Endothelial cell of umbilical vein (primary cell): ENCODE measurements at places on chromosomes 2 and 18. TPM values are rescaled to one million over a fixed set of nuclear protein-coding genes. Genes with fewer than 3 reads are reported as not detected.

DNA sequence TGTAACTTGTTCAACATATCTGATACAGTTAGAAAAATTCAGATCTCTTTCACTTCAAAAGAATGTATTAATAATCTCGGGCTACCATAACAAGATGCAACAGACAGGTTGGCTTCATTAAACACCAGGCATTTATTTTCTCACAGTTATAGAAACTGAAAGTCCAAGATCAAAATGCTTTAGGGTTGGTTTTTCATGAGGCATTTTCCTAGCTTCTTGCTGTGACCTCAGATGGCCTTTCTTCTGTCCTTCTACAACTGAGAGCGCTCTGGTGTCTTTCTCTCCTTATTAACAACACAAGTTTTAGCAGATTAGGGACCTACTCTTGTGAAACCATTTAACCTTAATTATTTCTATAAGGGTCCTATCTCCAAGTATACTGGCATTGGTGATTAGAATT, 452.5 kb downstream of the ZNF804A start:
- H3K27ac ChIP-seq = no peak overlapping the region
- H3K27me3 ChIP-seq = no peaks in the 10 kb centered on the region
- no peaks in the 10 kb centered on the region for H3K36me3 ChIP-seq
- DNase-seq = no peak
- H3K4me1 ChIP-seq = no peaks in the 10 kb centered on the region
- H3K4me3 ChIP-seq = no peak overlapping the region

DNA sequence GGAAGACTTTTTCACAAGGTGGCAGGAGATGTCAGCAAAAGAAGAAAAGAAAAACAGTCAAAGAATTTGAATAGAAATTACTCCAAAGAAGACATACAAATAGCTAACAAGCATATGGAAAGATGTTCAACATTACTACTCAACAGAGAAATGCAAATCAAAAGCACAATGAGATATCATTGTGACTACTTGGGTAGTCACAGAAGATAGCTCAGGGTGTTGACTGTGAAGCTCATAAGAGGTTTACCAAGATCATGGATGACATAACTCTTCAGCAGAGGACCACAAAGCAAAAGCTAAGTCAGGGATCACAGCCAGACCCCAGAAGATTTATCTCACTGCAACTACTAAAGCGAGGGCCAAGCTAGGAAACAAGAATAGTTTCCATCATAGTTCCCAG, 53.0 kb upstream of the TANK start:
- H3K27me3 ChIP-seq = no peaks in the 10 kb centered on the region
- no peaks in the 10 kb centered on the region for H3K36me3 ChIP-seq
- H3K4me3 ChIP-seq = no peak overlapping the region
- H3K4me1 ChIP-seq = peaks cover 15% of the 10 kb centered on the region

GRCh38 chr18:53191634-53192033, 851.6 kb downstream of the DCC start:
- DNase-seq = no peak
- H3K36me3 ChIP-seq = no peaks in the 10 kb centered on the region
- H3K4me3 ChIP-seq = no peak overlapping the region
- no peaks in the 10 kb centered on the region for H3K27me3 ChIP-seq
- no peaks in the 10 kb centered on the region for H3K4me1 ChIP-seq

- H3K36me3 ChIP-seq = no peaks in the 10 kb centered on the region
- DNase-seq = no peak
- H3K4me3 ChIP-seq = no peak overlapping the region
- H3K27ac ChIP-seq = no peak overlapping the region
- H3K27me3 ChIP-seq = no peaks in the 10 kb centered on the region
Observed at GRCh38 chr2:121187982-121188411, 97.0 kb downstream of the TFCP2L1 start.

- DNase-seq = peak; percentile 98
- no peak overlapping the region for H3K4me3 ChIP-seq
- H3K27ac ChIP-seq = peak overlapping the region; percentile 96
Observed at GRCh38 chr2:71492112-71492511, 38.8 kb downstream of the DYSF start.

- H3K36me3 ChIP-seq = no peaks in the 10 kb centered on the region
- H3K4me1 ChIP-seq = peaks cover 4% of the 10 kb centered on the region
- H3K4me3 ChIP-seq = no peak overlapping the region
- H3K27ac ChIP-seq = no peak overlapping the region
Observed at GRCh38 chr2:46493241-46493970, 14.0 kb downstream of the TMEM247 start.

DNA sequence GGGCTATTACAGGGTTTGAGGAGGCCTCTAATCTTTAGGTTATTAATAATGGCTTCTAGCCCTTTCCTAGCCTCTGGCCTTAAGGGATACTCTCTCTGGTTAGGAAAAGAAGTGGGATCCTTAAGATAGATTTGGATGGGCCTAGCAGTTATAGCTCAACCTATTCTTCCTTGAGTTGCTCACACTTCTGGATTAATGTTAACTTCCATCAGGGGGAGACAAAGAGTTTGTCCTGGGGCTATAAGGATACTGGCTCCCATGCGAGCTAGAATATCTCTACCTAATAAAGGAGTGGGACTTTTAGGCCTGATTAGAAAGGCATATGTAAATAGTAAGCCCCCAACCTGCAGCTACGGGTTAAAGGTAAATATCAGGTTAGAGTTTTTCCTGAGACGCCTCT, 14.3 kb upstream of the PTH2R start:
- H3K27me3 ChIP-seq = no peaks in the 10 kb centered on the region
- no peak overlapping the region for H3K27ac ChIP-seq
- no peak overlapping the region for H3K4me3 ChIP-seq
- H3K36me3 ChIP-seq = no peaks in the 10 kb centered on the region
- no peak for DNase-seq
- H3K4me1 ChIP-seq = no peaks in the 10 kb centered on the region

DNA sequence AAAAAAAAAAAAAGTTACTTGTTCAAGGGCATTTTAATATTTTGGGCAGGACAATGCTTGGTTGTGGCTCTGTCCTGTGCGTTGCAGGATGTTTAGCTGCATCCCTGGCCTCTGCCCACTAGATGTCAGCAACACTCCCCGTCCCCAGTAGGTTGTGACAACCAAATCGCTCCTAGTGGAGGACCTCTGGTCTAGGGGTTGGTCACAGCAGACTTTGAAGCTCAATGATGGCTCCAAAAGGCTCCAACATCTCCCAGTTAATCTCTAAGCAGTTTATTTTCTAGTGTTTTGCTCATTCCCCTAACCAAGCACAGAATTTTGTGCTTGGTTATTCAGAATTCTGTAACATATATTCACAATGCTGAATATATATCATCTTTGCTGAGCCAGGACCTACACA, 67.0 kb downstream of the CHRNA1 start:
- H3K27me3 ChIP-seq = peaks cover 9% of the 10 kb centered on the region
- peak; percentile 57 for DNase-seq
- H3K27ac ChIP-seq = no peak overlapping the region
- H3K4me3 ChIP-seq = no peak overlapping the region

GRCh38 chr2:108079736-108080135, 93.4 kb downstream of the SLC5A7 start:
- H3K27ac ChIP-seq = no peak overlapping the region
- H3K4me3 ChIP-seq = no peak overlapping the region
- DNase-seq = no peak
- H3K27me3 ChIP-seq = no peaks in the 10 kb centered on the region

DNA sequence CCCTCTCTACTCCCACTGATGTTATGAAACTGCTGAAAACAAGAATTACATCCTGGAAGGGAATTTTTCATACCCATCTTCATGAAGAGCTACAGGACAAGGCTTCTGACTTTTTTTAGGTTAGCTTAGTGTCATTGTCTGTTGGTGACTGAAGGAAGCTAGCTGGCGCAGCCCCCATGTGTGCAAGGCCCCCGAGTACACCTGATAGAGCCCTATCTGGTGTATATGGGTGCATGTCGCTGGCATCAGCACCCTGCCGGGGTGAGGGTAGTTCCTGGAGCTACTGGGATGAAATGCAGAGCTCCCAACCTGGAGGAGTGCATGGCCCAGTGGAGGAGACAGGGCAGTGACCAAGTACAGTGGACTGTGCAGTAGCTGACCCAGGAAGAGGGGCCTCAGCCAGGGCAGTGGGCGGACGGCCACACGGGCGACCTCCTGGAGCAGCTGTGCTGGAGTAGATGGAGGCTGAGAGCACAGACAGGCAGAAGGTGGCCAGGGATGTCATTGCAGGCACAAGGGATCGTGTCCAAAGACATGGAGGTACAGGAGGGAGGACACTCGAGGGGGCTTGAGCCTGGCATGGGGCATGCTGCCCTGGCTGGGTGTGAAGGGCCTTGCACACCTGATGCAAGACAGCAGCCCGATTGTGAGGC, 12.1 kb downstream of the IMPA2 start:
- peaks cover 6% of the 10 kb centered on the region for H3K4me1 ChIP-seq
- H3K4me3 ChIP-seq = no peak overlapping the region
- no peak for DNase-seq
- H3K27ac ChIP-seq = no peak overlapping the region

DNA sequence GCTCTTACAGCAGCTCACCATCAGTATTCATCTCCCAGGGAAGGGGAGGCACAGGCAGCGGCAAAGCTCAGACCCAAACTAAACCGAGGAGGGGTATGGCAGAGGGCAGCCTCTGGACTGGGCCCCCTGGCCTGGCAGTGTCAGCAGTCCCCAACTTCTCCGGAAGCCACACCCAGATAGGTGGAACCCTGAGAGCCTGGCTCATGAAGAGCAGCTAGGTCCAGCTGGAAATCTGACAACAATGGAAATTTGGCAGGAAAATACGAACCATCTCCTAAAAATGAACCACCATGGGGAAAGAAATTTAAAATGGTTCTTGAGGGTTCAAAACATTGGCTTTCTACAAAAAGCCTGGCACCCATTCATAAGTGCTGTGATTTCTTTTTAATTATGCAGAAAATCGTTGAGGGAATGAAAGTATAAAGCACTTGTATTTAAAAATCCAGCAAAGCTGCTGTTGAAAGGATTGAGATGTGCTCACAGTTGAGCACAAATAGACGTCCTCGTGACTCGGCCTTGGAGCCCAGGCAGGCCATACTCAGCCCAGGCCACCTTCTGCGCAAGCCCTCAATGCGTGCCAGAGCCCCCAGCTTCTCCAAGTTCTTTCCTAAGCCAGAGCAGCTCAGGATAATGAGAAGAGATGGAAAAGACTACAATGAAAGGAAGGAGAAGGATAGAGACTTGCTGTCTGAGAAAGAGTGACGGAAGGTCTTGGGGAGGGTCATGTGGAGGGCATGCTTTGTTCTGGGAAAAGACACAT, 93.0 kb downstream of the COL6A3 start:
- H3K4me3 ChIP-seq = no peak overlapping the region
- no peak overlapping the region for H3K27ac ChIP-seq
- no peak for DNase-seq
- peaks cover 7% of the 10 kb centered on the region for H3K27me3 ChIP-seq
- H3K4me1 ChIP-seq = no peaks in the 10 kb centered on the region

DNA sequence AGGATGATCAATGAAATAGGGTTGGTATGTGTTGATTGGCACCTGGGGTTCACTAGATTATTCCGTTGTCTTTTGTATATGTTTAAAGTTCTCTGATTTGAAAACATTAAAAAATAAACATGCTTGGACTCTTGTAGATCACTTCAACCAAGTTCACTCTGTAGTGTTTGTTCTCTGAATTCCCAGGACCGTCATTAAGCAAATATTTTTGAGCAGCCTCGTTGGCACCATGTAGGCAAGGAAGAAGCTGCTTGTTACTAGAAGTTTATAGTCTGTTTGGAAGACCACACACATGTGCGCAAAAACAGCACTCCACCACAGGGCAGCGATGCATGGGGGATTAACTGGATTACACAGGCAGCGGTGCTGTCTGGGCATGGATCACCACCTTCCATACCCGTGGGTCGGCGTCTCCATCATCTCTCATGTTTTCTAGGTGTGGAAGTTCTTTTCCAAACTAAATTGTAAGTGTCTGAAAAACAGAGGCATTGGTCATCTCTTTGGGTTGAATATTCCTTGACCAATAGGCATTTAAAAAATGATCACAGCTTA, 212.2 kb downstream of the FHOD3 start:
- H3K27me3 ChIP-seq = no peaks in the 10 kb centered on the region
- H3K4me3 ChIP-seq = no peak overlapping the region
- no peak for DNase-seq
- no peaks in the 10 kb centered on the region for H3K4me1 ChIP-seq
- no peak overlapping the region for H3K27ac ChIP-seq
- H3K36me3 ChIP-seq = no peaks in the 10 kb centered on the region

GRCh38 chr2:227106845-227107759, 56.9 kb downstream of the COL4A4 start:
- H3K27me3 ChIP-seq = no peaks in the 10 kb centered on the region
- DNase-seq = peak; percentile 32
- no peaks in the 10 kb centered on the region for H3K36me3 ChIP-seq

- H3K4me1 ChIP-seq = no peaks in the 10 kb centered on the region
- no peak overlapping the region for H3K4me3 ChIP-seq
- no peak for DNase-seq
- H3K36me3 ChIP-seq = no peaks in the 10 kb centered on the region
- no peak overlapping the region for H3K27ac ChIP-seq
Observed at GRCh38 chr2:107602801-107603200, 223.9 kb upstream of the RGPD4 start.

- no peaks in the 10 kb centered on the region for H3K27me3 ChIP-seq
- no peak for DNase-seq
- no peak overlapping the region for H3K27ac ChIP-seq
- H3K36me3 ChIP-seq = no peaks in the 10 kb centered on the region
Observed at GRCh38 chr2:74003494-74004211, 18.9 kb downstream of the TET3 start.

DNA sequence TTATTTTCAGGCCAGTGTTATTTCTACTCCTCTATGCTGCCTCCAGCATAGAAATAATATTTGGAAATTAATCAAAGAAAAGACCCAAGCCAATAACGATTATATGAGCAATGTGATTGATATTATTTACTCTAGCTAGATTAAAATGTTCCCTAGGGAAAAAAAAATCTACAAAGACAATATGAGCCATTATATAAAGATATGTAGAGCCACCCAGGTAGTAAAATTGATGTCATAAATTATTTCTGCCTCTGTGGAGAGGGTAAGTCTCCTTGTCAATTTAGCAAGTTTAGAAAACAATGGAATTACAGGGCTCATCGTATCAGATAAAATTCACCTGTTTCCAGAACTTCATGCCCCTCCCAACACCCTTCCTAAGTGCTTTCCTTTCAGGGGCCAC, 202.9 kb downstream of the RDH14 start:
- no peak for DNase-seq
- no peaks in the 10 kb centered on the region for H3K36me3 ChIP-seq
- H3K4me1 ChIP-seq = peaks cover 5% of the 10 kb centered on the region
- H3K27ac ChIP-seq = no peak overlapping the region

DNA sequence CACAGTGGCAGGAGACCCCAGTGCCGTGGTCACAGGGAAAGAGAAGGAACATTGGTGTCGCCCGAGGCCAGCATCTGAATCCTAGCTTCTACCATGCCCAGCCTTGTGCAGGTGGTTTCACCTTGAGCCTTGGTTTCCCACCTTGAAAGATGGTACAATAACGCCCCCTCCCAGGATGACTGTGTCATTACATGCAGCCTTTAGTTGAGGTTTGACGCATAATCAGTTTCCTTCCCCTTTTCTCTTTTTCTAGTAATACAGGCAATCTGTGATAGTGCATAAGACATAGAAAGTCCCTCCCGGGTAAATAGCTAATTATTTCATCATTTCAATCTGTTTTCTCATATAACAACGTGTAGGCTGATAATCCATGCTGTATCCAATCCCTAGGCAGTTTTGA, 29.8 kb upstream of the ZNF407 start:
- H3K4me3 ChIP-seq = no peak overlapping the region
- H3K4me1 ChIP-seq = no peaks in the 10 kb centered on the region
- DNase-seq = no peak
- no peaks in the 10 kb centered on the region for H3K36me3 ChIP-seq
- no peak overlapping the region for H3K27ac ChIP-seq
- no peaks in the 10 kb centered on the region for H3K27me3 ChIP-seq

Gene GDF7
- polyA plus RNA-seq = 3.9 and 4.1 TPM in 2 replicates

Gene NEMP2
- 1.9 and 3.1 TPM in 2 replicates for polyA plus RNA-seq

Gene IGFBP5
- polyA plus RNA-seq = 0.03 and 0.06 TPM in 2 replicates

Gene FABP1
- polyA plus RNA-seq = not detected in 2 replicates

Gene SP5
- not detected in 2 replicates for polyA plus RNA-seq

Gene DOCK10
- 5.8 and 6.1 TPM in 2 replicates for polyA plus RNA-seq

Gene LRRC30
- not detected in 2 replicates for polyA plus RNA-seq

Gene EDAR
- not detected in 2 replicates for polyA plus RNA-seq
